ENCODE measurements at places on chromosomes 7 and 10.

- DNase-seq: no peak
Observed at GRCh38 chr7:32223071-32223650, 153.0 kb upstream of the PDE1C start.

DNA sequence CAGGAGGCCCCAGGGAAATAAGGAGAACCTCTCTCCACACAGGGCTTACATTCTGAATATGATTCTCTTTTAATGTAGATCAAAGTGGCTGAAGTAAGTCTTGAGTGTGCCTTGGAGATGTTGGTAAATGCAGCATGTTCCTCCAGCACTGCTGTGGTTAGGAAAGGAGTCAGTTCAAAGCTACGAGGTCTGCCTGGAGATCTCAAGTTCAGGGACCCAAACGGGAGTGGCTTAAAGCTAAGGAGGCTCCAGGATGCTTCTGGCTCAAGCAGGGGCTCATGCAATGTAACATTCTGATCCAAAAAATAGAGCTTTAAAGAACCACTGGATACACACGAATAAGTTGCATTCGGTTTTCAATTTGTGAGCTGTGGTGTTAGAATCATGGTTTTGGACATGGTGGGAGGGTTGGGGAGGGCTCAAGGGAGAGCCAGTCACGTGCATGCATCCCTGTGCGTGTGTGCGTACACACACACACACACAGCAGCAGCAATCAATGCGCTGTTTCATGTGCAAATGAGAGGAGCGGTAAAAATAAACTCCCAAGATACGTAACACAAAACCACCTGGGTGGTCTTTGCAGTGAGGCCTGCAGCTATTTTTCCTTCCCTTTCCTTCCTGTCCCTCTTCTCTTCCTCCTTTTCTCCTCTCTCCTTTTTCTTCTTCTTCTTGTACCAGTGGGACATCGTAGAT lies 70.5 kb downstream of the AOAH start:
- no peak for DNase-seq

- DNase-seq: no peak
Observed at GRCh38 chr7:38744746-38745145, 113.6 kb upstream of the AMPH start.

DNA sequence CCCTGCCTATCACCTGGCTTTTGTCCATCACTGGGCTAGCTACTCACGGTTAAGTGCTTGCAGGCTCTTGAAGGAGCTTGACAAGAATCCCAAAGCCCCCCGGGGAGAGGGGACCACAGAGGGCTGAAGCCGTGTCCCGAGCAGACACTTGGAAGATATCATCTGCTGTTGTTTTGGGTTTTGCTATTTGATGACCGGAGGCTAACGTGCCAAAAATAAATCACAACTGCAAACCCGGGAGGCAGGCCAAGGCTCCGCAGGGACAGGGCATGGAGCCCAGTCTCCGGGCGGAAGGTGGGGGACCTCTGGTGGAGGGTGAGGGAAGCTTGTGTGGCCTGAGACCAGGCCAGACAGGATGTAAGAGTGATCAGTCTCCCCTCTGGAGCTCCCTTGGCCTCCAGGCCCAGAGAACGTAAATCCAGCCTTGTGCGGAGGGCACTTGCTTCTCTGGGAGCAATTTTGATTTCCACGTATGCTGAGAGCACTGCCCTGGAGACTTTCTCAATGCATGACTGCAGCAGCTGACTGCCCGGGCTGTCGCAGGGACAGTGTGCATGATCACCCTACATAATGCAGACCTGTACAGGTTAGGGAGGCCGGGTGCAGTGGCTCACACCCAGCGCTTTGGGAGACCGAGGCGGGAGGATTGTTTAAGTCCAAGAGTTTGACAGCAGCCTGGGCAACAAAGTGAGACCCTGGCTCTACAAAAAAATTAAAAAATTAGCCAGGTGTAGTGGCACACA lies at the start of gene PHKG1:
Gene PHKG1 (minus strand): TSS at position 164 of the 743 bp plus-strand sequence. CDS start 4,011 bp downstream, outside the sequence.
- DNase-seq: peak; percentile 84
